ENCODE measurements at places on chromosomes 11 and 22.
A peak's percentile ranks its signal among the peaks of the same experiment; 100 is the strongest.

DNA sequence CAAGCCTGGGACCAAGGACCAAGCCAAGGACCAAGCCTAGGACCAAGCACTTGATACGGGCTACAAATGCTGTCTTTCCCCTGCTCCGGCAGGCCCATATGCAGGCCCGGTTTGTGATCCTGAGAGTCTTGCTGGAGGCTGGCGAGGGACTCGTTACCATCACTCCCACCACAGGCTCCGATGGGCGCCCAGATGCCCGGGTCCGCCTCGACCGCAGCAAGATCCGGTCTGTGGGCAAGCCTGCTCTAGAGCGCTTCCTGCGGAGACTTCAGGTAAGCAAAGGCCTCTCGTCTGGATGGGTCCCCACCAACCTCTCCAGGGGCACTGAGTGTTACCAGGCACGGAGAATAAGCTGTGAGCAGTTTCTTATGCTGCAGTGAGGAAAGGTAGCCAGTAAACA is 13.2 kb upstream of the BBS1 start:
- DNase-seq, result no peak

GRCh38 chr22:26273011-26273675 is 103.9 kb downstream of the SEZ6L start:
- no peak for DNase-seq

- DNase-seq, result no peak
These were observed 122.5 kb upstream of the ZC3H12C start for GRCh38 chr11:109970516-109971183.

GRCh38 chr22:40583053-40583741 is 53.3 kb downstream of the MRTFA start:
- DNase-seq, result no peak

GRCh38 chr22:24230911-24231656 is 13.8 kb downstream of the GGT5 start:
- peak; percentile 40 for DNase-seq
